NAMALWA (cell line): ENCODE measurements at places on chromosomes 7 and 10.

DNA sequence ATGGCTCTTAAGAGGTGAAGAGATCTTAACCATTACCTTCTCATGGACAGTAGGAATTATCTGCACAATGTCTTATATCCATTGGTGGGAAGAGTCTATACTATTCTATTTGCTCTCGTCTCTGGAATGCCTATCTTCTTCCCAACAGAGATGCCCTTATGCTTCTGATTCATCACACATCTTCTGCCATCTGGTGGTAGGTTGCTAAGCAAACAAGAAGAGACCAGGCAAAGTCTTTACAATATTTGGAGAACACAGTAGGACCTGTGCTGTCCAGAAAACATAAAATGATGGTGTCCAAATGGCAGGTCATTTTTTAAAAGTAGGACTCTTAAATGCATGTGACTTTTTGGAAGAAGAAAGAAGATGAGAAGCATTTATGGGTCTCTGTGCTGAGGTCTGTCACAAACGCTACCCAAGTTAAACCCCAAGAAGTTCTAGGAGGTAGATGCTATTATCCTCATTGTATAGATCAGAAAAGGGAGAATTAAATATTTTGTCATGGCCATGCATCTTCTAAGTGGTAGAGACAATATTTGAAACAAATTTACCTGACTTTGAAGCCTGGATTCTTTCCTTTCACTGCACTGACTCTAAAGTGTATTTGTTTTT lies 67.8 kb upstream of the NXPH1 start:
- DNase-seq, result peak; percentile 54

DNA sequence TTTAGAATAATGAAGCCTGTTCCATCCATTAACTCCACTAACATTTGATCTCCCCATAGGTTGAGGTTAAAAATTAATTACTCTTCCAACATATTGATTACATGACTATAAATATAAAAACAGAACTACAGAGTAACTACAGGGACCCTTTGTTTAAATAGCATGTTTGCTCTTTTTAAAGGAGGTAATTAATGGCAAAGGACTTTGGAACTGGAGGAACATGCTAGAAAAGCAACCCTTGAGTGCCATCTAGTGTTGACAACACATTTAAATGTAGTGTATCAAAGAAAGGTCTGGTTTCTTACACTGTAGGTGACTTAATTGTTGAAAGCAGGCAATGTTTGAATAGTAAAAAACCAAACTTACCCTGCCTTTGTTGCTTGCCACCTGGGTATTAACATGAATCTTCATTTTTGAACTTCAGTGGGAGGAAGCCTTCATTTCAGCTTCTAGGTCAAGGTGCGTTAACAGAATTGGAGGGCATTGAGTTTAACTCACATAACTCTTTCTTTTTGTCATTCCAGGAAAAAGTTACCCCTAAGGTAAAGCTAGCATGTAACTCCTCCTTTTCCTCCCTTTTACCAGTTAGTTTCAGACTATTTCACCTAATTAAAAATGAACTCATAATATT lies 52.6 kb upstream of the CAPZA2 start:
- DNase-seq, result peak; percentile 79

- no peak for DNase-seq
Measured at GRCh38 chr7:39605087-39605486, 18.3 kb upstream of the RALA start.

DNA sequence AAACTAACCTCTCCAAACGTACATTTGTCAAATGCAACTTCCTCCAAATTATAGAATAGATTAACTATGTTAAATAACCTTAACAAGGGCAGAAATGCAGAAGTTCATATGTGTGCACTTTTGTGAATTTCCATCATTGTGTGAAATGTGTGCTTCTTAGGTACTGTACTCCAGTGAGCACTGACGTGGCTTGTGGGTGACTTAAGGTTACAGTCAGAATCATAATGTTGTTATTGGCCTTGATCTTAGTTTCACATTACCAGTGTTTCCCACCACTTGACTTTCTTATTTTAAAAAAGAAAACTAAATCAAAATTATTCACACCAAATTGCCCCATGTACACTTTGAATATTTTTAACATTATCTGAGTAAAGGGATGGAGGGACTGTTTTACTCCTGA lies 155.1 kb upstream of the FZD8 start:
- no peak for DNase-seq
